ENCODE measurements at places on chromosomes 5 and 9. TPM values are rescaled to one million over a fixed set of nuclear protein-coding genes. Genes with fewer than 3 reads are reported as not detected.

Gene CARD6
- total RNA-seq = 1.6 TPM

Gene PRDM9
- total RNA-seq = not detected

Gene PHF24
- total RNA-seq = 25.6 TPM

Gene LCNL1
- total RNA-seq = 0.16 TPM

Gene SLC25A2
- not detected for total RNA-seq

Gene LCP2
- total RNA-seq = 1.4 TPM

Gene ADRA1B
- 1.1 TPM for total RNA-seq

Gene LCN9
- not detected for total RNA-seq

All from occipital lobe (tissue), 3 donors.